ENCODE measurements at places on chromosomes 1 and 21.

DNA sequence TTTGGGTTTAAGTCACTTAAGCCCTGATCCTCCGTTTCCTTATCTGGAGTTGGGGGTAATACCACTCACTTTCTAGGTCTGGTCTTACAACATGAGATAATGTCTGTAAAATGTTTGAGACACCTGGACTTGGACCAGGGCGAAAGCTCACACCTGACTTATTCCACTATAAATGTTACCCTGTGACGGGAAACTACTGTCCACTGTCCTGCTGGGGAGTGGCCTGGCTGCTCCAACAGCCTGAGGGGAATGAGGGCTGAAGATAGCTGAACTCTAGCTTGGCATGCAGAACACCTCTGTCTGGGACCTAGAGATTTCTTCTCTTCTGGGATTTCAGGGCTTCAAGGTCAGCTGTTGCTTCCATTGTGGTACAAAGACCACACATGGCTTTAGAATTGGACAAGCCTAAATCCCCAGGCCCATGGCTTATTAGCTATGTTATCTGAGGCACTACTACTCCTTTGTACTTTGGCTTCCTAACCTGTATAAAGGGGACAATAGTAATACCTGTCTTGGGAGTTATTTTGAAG, 9.5 kb upstream of the A3GALT2 start:
- H3K27me3 ChIP-seq: no peaks in the 10 kb centered on the region
- H3K27ac ChIP-seq: no peak overlapping the region
- peaks cover 64% of the 10 kb centered on the region for H3K36me3 ChIP-seq

DNA sequence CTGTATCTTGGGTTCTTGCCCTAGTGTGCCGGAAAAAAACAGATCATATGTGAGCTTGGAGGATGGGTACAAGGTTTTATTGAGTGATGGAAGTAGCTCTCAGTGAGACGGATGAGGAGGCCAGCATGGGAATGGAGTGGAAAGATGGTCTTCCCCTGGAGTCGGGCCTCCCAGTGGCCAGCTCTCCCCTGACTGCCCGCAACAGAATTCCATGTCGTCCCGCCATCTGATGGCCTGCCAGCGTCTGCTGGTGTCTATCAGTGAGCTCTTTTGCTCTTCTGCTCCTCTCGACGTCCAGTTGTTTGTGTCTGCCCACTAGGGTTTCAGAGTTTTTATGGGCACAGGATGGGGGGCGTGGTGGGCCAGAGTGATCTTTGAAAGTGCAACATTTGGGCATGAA, 315.2 kb upstream of the BRINP3 start:
- H3K27me3 ChIP-seq: no peaks in the 10 kb centered on the region
- H3K36me3 ChIP-seq: no peaks in the 10 kb centered on the region
- H3K4me1 ChIP-seq: no peaks in the 10 kb centered on the region
- no peak for DNase-seq

- no peak overlapping the region for H3K27ac ChIP-seq
- H3K36me3 ChIP-seq: no peaks in the 10 kb centered on the region
- no peak overlapping the region for H3K4me3 ChIP-seq
- no peaks in the 10 kb centered on the region for H3K27me3 ChIP-seq
- DNase-seq: no peak
Measured at GRCh38 chr1:18938707-18939070, 17.8 kb downstream of the IFFO2 start.

DNA sequence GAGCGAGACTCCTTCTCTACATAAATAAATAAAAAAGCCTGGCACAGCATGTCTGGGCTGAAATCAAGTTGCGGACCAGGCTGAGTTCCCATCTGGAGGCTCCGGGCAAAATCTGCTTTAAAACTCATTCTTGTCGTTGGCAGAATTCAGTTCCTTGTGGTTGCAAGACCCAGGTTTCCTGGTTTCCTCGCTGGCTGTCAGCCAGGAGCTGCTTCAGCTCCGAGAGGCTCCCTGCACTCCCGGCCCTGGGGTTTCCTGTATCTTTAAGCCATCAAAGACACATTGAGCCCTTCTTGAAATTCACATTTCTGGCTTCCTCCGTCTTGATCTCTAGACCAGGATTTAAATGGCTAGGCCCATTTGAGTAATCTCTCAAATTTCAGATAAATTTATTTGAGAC, 20.6 kb upstream of the SCCPDH start:
- H3K27ac ChIP-seq: peak overlapping the region; percentile 88
- H3K4me3 ChIP-seq: no peak overlapping the region
- no peak for DNase-seq
- no peaks in the 10 kb centered on the region for H3K27me3 ChIP-seq
- peaks cover 42% of the 10 kb centered on the region for H3K4me1 ChIP-seq
- H3K36me3 ChIP-seq: no peaks in the 10 kb centered on the region

DNA sequence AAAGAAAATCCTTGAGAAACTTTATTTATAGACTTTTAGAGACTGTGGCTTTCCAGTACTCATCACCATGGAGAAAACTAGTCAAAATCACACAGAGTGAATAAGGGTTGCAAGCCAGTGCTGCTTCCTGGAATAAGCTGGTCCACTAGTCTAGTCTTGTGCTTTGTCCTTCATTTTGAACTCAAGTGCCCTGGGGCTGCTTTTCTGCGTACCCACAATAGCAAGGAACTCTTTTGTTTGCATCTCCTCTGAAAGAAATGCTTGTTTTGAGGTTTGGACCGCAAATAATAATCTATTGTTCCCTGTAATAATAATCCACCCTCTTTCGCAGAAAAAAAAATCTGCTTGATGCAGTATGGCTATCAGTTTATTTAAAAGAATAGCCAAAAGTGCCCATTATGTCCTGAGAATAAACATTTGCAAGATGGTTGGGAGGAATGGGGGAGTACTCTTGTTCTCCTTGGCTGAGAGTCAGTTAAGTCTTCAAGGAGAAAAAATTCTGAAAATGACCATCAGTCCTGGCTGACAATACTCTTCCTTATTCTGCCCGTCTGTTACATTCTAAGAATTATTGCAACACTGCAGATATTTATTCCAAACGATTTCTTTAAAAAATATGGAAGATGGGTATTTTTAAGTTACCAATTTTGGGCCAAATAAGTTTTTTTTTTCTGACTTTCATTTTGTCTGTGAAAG, 41.9 kb downstream of the MPZL1 start:
- no peak overlapping the region for H3K27ac ChIP-seq
- peaks cover 30% of the 10 kb centered on the region for H3K4me1 ChIP-seq
- H3K36me3 ChIP-seq: peaks cover 18% of the 10 kb centered on the region
- DNase-seq: no peak

DNA sequence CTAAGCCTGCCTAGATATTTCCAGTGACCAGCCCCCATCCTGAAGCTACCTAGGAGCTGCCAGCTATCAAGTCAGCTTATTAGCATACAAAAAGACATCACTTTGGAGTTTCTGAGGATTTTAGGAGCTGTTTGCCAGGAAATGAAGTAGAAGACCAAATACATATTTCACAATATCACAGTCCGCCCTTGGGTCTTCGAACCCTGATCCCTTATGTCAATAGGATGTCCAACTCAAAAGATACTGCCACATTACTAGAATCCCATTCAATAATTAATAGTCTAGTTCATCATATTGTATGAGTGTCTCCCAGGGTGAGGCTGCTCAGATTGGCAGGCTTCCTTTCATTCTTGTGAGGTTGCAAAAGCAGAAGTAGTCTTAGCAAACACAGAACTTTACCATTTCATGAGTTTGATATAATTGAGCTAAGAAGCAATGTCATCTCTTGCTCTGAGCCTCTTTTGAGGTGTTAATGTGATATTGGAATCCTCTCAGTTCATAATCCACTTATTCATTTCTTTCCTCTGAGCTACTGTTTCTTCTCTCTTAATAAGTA, 13.6 kb downstream of the IPO9 start:
- H3K4me1 ChIP-seq: peaks cover 15% of the 10 kb centered on the region
- peaks cover 10% of the 10 kb centered on the region for H3K36me3 ChIP-seq
- H3K27me3 ChIP-seq: no peaks in the 10 kb centered on the region
- H3K27ac ChIP-seq: no peak overlapping the region

DNA sequence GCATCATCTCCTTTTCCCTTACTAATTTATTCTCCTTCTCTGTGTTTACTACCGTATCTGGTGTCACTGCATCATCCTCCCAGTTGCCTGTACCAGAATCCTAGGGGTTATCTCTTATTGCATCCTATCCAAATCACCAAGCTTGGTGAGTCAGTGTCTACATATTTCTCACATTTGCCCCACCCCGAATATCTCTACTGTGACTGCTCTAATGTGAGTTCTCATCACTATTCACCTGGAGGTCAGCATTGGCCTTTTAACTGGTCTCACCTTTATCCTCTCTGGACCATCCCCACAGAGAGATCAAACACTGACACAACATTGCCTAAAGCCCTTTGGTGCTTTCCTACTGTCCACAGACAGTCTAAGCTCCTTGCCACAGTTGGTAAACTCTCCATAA, 45.7 kb upstream of the ZNF648 start:
- DNase-seq: no peak
- no peak overlapping the region for H3K27ac ChIP-seq
- H3K27me3 ChIP-seq: peaks cover 45% of the 10 kb centered on the region
- H3K36me3 ChIP-seq: no peaks in the 10 kb centered on the region
- H3K4me3 ChIP-seq: no peak overlapping the region

DNA sequence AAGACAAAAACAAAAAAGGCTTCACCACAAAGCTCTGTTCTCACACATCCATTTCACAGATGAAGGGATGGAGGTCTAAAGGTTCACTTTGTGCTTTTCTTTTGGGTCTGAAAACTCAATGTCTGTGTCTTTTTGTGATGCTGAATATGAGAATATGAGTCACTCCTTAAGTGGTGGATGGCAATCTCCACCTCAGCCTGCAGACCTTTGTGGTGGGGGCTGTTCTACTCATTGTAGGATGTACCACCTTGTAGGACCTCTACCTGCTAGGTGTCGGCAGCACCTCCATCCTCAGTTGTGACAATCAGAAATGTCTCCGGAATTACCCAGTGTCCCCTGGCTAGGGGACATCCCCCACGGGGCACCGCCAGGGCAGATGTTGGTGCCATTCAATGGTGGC, 42.8 kb downstream of the UBASH3A start:
- H3K4me1 ChIP-seq: peaks cover 9% of the 10 kb centered on the region
- no peaks in the 10 kb centered on the region for H3K36me3 ChIP-seq
- no peak overlapping the region for H3K4me3 ChIP-seq

DNA sequence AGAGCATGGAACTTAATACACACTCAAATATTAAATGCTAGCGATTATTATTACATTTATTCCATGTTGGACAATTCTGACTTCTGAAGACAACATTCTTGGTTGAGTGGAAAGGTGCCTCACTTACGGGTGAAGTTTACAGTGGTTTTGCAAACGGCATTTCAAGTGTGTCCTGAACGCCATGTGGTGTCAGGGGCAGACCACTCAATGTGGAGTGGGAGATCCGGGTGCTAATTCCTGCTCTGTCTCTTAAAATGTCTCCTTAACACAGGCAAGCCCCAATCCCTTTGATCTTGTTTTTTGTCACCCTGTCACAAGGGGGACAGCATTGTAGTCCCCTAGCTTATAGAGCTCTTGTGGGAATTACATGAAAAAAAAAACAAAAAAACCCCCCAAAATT, 5.6 kb upstream of the TDRD10 start:
- H3K27ac ChIP-seq: no peak overlapping the region
- H3K4me1 ChIP-seq: peaks cover 2% of the 10 kb centered on the region
- peaks cover 71% of the 10 kb centered on the region for H3K27me3 ChIP-seq
- DNase-seq: no peak
- H3K36me3 ChIP-seq: no peaks in the 10 kb centered on the region

DNA sequence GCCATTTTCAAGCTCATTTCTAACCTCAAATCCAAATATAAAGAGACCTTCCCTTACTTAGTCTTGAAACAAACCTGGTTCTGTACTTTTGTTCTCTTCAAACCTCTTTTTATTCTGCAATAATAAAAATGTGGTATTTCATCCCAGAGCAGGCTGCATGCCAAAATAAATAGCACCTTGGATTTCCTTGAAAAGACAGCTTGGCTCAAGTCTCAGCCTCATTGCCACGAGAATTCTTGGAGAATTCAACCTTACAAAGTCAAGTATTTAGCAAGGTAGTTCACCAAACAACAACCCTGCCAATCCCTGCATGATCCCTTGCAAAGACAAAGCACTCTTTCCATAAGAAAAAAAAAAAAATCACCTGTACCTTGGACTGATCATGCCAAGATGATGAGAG, 33.8 kb downstream of the KANK4 start:
- no peak for DNase-seq
- H3K4me1 ChIP-seq: peaks cover 22% of the 10 kb centered on the region
- no peak overlapping the region for H3K27ac ChIP-seq
- no peaks in the 10 kb centered on the region for H3K36me3 ChIP-seq

DNA sequence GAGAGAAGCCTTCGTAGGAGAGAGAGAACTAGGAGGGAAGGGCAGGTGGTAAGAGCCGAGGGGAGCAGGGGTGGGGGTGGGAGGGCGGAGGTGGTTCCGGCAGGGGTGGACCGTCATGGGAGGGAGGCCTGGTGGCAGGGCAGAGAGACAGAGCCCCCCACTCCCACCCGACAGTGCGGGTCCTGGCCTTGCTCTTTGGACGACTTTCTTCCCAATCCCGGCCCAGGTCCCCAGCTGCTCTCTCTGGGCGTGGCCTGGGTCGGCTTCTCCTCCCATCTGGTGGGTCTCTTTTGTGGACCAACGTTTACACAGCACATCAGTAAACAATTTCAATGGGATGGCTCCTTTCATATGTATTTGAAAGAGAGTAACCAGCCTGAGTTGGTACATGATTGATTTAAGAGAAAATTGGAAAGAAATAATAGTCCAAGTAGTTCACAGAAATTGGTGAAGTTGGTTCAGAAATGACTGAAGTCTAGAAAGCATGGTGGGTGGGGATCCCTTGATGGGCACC, 56.9 kb downstream of the LDLRAD2 start:
- H3K4me1 ChIP-seq: peaks cover 23% of the 10 kb centered on the region
- DNase-seq: no peak
- H3K27ac ChIP-seq: peak overlapping the region; percentile 46
- H3K4me3 ChIP-seq: no peak overlapping the region

- H3K4me1 ChIP-seq: peaks cover 15% of the 10 kb centered on the region
- peaks cover 2% of the 10 kb centered on the region for H3K36me3 ChIP-seq
- peak; percentile 84 for DNase-seq
- no peak overlapping the region for H3K27ac ChIP-seq
- no peaks in the 10 kb centered on the region for H3K27me3 ChIP-seq
Measured at GRCh38 chr1:998745-998994, 1.2 kb downstream of the HES4 start.

DNA sequence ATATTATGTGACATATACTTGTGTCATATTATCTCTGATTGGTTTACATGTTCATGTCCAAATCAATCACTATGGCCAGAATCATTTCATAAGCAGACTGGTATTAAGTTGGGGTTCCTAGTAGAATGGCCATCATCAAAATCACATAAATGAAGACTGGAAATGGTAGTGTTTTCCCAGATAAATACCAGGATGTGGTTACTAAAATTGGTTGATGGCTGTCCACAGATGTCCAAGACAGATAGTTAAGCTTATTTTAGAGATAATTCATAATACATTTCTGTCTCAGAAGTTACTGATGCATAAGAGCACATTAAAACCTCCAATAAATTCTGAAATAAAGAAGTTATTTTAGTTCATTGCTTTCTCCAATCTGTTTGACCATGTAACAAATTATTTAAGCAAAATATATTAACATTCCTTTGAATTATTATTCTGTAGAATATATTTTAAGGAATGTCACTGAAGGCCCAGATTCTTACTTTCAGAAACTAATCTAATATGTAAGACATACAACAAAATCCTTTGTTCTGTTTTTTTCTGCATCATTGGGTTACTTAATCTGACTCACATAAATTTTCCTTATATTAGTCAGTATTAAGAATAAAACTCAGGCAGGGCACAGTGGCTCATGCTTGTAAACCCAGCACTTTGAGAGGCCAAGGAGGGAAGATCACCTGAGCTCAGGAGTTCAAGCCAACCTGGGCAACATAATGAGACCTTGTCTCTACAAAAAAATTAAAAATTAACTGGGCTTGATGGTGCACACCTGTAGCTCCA, 483.9 kb downstream of the PTPRC start:
- H3K27ac ChIP-seq: no peak overlapping the region
- H3K4me1 ChIP-seq: no peaks in the 10 kb centered on the region
- H3K4me3 ChIP-seq: no peak overlapping the region
- no peak for DNase-seq
- H3K36me3 ChIP-seq: no peaks in the 10 kb centered on the region
- no peaks in the 10 kb centered on the region for H3K27me3 ChIP-seq

Data from osteocyte (in vitro differentiated cells).